ENCODE measurements at places on chromosomes 16 and 17.
A peak's percentile ranks its signal among the peaks of the same experiment; 100 is the strongest.

GRCh38 chr16:13350000-13350399 is 448.6 kb downstream of the SHISA9 start:
- no peak for DNase-seq

DNA sequence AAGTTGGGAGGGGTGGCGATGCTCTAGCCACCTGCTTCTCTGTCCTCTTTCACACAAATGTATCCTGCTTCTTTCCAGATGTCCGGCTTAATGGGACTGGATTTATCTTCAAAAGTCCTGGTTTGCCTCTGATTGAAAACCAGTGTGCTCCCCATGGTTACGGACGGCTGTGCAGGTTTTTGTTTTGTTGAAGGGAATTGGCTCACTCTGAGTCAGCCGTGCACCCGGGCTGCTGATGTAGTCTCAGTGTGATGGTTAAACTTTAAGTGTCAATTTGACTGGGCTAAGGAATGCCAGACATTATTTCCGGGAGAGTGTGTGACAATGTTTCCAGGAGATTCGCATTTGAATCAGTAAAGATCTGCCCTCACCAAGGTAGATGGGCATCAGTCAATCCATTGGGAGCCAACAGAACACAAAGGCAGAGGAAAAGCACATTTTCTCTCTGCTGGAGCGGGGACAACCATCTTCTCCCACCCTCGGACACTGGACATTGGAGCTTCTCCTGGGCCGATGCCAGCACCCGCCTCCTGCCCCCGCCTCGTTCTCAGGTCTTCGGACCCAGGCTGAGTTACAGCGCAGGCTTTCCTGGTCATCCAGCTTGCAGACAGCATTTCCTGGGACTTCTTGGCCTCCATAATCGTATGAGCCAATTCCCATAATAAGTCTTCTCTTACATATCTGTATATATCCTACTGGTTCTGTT is 126.9 kb upstream of the TNRC6C start:
- no peak for DNase-seq

DNA sequence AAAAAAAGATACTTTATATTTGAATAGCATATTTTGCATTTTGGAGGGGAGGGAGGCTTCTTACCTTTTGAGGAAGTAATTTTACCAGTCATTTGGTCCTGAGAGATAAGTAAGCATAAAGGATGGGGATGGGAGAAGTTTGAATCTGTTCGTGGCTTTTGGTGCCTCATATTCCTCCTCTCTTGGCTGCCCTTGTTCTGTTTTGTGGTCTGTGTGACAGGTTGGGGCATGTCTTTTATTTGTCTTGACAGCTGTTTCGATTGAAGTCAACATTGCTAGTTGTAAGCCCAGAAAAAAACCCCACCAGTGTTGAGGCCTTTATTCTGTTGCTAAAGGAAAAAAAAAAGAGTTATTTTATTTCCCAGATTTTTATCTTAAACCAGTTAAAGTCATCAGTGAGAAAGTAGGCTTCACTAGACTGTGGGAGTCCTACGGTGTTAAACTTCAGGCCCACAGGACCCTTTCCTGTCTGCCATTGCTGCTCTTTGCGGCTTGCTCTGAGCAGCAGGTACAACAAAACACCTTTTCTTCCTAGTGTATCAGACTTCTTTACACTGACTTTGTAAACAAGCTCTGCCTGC is 11.4 kb downstream of the SLC7A6 start:
- DNase-seq: peak; percentile 46

DNA sequence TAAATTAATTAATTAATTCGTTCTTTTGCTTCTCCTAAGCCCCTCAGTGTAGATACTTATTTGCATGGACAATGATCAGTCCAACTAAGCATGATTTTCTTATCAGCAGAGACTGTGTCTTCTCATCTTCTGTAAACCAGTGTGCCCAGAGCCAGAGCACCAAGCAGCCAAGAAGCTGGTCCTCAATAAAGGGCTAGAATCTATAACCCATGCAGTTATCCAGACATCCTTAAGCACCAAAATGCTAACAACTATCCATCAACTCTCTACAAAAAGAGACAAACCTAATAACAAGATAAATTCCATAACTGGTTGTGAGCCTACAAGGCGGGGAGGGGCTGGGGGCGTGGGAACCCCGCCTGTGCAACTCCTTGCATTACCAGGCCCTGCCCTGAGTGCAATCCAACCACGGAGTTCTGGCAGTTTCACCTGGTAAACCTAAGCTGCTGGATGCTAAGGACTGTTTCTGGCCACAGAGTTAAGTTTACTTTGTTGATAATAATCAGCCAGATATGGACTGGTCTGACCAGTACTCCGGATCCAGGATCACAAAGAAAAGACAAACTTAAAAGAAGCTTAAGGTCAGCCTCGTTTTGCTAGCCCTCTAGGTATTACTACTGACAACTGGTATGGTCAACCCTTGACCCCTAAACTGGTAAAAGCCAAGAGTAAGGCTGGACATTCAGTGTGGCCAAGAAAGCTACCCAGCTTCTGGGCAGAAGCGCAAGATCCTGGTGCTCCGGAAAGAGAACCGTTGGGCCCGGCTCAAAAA is 51.5 kb downstream of the ZFHX3 start:
- no peak for DNase-seq

DNA sequence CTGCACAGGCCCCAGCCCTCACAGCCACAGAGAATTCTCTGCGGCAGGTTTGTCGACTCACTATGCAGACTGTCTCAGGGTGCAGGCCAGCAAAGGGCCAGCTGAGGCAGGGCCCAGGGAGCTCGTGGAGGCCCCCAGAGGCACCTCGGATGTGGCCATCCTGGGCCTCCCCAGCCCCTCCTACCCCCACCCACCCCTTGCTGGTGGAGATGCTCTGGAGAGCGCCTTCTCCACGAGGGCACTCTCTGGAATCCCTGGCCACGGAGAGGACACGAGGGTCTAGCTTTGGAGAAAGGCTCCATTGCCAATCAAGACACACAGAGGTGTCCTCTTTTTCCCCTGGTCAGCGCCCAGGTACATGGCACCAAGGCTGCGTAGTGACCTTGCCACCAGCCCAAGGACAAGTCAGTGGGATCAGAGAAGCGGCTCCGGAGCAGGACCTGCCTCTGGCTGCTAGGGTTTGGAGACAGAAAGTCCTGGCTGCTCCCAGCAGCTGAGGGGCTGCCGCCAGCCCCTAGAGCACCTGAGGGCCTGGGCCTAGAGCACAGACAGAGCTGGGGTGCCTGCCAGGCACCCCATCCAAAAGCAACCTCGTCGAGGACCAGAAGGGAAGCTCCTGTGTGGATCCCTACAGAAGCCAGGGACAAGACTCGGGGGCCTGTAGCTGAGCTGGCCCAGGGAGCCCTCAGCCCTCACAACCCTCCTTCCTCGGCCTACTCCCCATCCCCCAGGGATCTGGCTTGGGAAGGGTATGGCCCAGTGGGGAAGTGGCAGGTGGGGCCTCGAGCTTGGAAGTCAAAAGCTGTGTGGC is 18.7 kb downstream of the ARL2BP start:
- DNase-seq: no peak

DNA sequence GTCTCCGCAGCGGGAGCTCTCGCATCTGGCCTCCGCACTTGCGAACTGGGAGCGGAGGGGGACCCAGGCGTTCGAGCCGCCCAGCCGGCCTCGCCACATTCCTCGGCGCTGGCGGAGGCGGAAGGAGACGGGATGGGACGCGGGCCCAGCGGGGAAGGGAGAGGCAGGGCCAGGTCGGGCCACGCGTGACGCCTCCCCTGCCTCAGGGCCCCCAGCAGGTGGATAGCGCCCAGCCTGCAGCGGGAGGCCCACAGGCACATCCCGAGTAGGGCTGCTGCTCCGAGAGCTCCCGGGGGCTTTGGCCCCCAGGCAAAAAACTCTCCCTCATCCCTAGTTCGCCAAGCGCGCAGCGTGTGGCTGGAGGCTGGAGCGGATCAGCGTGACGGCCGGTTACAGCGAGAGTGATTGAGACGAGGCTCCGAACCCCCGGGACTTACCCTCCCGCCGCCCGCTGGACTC is 800 bp downstream of the PLEKHH3 start:
- no peak for DNase-seq

GRCh38 chr17:17139972-17140589 is 66.1 kb downstream of the PLD6 start:
- no peak for DNase-seq

- DNase-seq: no peak
Observed at GRCh38 chr17:3888343-3889171, 4.3 kb downstream of the CAMKK1 start.

GRCh38 chr17:17411692-17412091 is 65.1 kb upstream of the MED9 start:
- no peak for DNase-seq

DNA sequence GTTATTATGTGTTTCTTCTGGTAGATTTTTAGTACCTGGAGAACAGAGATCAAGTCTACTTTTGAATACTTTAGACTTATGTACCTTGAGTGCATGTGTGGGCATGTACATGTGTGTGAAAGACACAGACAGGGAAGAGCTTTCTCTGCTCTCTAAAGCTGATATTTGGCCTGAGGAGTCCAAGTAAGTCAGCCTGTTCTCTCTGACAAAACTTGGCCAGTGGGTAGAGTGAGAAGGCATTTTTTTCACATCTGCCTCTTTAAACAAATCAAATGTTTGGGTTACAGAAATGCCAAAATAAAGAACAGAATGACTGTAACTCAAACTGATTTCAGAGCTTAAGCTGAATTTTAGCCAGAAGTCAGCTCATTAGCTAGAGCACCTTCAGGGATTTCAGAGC is 309.7 kb upstream of the DYNLRB2 start:
- DNase-seq: no peak

DNA sequence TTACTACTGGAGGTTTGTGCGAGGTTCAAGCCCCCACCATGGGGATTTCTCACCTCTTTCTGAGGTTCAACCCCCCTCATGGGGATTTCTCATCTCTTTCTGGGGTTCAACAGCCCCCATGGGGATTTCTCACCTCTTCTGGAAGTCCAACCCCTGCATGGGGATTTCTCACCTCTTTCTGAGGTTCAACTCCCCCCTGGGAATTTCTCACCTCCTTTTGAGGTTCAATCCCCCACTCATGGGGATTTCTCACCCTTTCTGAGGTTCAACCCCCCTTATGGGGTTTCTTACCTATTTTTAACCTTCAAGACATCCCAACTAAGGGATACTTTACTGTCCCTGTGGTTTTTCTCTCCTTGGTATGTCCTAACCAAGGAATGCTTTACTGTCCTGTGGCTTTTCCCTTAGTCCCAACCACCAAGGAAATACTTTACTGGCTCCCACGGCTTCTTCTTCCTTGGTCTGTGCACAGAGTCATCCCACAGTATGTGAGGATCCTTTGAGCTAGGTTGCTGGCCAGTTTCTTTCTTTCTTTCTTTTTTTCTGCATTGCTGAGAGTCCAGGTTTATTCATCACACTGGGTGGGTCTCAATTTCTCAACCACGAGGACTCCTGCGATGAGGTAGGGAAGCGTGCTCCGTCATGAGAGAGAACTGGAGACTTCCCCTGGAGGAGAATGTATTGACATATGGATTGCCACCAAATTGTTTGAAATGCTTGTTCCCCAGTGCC is 2140.2 kb downstream of the TP53TG3F start:
- no peak for DNase-seq

GRCh38 chr17:21351366-21352065 is 24.6 kb upstream of the KCNJ12 start:
- DNase-seq: no peak

DNA sequence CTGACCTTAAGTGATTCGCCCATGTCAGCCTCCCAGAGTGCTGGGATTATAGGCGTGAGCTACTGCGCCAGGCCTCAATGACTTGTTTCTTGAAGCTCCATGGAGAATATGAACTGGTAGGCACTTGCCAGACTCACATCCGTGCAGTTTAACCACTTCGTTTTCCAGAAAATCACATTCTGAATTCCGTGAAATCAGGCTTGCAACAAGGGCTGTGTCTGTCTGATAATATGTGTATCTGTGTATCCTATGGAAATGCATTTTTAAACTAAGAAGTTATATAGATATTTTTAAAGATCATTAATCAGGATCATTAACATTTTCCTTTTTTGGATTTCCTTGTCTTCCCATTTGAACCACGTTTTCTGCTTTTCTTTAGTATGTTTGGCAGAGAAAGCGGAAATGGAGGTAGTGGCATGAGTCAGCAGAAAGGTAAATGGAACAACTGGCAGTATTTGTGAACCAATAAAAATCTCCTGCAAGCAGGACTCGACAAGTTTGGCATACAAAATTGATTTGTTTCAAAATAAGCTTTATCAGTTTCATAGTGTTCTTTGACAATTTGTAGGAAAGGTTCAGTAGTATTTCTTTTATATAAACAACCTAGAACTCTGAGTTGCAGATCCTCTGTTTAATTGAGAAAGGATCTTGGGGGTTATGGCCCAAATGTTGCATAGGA is 33.0 kb downstream of the USP10 start:
- DNase-seq: no peak

- no peak for DNase-seq
Observed at GRCh38 chr16:69036399-69037091, 68.9 kb upstream of the HAS3 start.

- DNase-seq: no peak
Observed at GRCh38 chr16:67164599-67165061, at the start of gene HSF4. HSF4 (plus strand) TSS chr16:67164745; CDS start chr16:67164812, 67 bp downstream.

- peak; percentile 28 for DNase-seq
Observed at GRCh38 chr17:2101448-2102257, 46.8 kb downstream of the HIC1 start.

DNA sequence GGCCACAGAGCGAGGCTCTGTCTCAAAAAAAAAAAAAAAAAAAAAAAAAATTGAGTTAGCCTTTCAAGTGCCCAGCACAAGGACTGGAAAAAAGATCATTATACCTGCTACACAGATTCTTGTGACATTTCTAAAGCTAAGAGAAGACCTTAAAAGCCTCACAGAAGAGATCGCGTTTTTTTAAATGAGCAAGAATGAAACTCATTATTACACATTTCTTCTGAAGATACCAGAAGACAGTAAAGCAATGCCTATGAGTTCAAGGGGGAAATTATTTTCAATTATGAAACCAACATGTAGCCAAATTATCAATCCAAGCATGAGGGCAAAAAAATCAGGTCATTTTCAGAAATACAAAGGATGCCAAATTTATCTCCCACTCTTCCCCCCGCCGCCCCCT is 56.8 kb downstream of the MED13 start:
- DNase-seq: no peak

- no peak for DNase-seq
Observed at GRCh38 chr17:44053125-44053872, 13.2 kb downstream of the LSM12 start.

DNA sequence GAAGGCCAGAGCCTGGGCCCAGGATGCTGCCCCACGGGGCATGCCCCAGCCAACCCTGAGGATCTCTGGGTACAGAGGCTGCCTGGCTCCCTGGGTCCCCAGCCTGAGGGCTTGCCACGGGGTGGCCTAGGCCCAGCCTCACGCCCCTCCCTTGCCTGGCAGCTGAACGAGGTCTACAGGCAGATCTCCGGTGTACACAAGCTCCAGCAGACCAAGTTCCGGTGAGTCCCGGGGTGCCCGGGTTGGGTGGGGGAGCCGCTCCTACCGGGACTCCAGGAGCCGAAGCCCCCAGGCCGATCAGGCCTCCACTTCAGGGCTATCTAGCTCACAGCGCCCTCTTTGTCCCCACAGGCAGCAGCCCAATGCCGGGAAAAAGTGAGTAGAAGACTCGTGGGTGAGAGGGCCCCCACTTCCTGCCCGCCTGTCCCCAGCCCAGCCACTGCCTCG is 19.4 kb downstream of the ITGB4 start:
- DNase-seq: no peak

All from activated CD4-positive, alpha-beta T cell treated with anti-CD3 and anti-CD28 coated beads, Interleukin-2, amount 50 U/mL, for 1 hour (primary cell).